Activated CD4-positive, alpha-beta T cell treated with anti-CD3 and anti-CD28 coated beads, Interleukin-2, Interleukin-4, amounts not matched to agents 100 ng/mL and 50 ng/mL, durations not matched to agents 16 hours and 8 hours (primary cell): ENCODE measurements at places on chromosomes 12 and 14.

- no peak for DNase-seq
These were observed 225.2 kb downstream of the CCER1 start for GRCh38 chr12:90729736-90730135.

DNA sequence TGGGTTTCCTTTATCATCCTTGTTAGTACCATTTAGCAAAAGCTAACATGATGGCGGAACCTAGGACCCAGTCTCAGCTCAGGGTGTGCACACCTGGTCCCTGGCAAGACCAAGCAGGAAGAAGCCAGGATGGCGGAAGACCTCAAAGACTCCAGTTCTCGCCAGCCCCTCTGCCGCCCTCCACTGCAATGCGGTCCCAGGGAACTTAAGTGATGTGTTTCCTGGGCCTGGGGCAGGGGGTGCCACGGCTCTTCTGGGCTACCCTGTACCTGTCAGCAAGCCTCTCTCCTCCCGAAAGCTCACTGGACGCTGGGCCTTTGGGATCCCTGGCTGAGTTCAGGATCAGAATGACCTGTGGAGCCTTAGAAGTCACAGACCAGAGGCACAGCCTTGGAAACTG, 71.3 kb downstream of the FBXL14 start:
- DNase-seq: no peak

- DNase-seq: no peak
These were observed 11.7 kb upstream of the RIN3 start for GRCh38 chr14:92501891-92502351.

DNA sequence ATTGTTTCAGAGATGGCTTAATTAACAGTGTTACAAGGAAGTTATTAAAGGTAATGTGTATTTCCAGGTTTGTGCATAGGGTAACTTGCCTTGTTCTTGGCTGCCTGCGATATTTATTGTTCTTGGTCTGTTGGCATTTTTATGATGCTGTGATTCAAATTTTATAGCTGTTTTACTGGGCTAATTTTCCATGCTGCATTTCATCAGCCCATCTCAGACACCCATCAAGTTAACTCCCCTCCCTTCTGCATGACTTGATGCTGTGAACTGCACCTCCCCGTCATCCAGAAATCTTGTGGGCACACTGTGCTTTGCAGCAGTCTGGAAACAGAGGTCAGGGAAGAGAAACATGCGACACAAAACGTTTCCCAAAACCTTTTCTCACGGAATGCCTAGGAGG, 1049.2 kb downstream of the AACS start:
- DNase-seq: no peak

GRCh38 chr14:64812412-64812811, 67.3 kb downstream of the SPTB start:
- no peak for DNase-seq
